Testis (tissue), 5 donors: ENCODE measurements at places on chromosomes 1 and 21.

- no peaks in the 10 kb centered on the region for H3K27me3 ChIP-seq
- no peak for DNase-seq
- no peak overlapping the region for H3K4me3 ChIP-seq
- H3K27ac ChIP-seq: no peak overlapping the region
- no peaks in the 10 kb centered on the region for H3K4me1 ChIP-seq
Measured at GRCh38 chr1:176515310-176515709, 52.3 kb downstream of the PAPPA2 start.

GRCh38 chr1:76784502-76784901 lies 82.8 kb upstream of the ST6GALNAC5 start:
- no peaks in the 10 kb centered on the region for H3K36me3 ChIP-seq
- H3K27ac ChIP-seq: no peak overlapping the region
- H3K4me3 ChIP-seq: no peak overlapping the region

GRCh38 chr21:33861125-33861524 lies 54.5 kb downstream of the ATP5PO start:
- H3K4me1 ChIP-seq: peaks cover 4% of the 10 kb centered on the region
- no peak for DNase-seq
- no peaks in the 10 kb centered on the region for H3K27me3 ChIP-seq
- H3K36me3 ChIP-seq: no peaks in the 10 kb centered on the region
- no peak overlapping the region for H3K27ac ChIP-seq
- H3K4me3 ChIP-seq: no peak overlapping the region

DNA sequence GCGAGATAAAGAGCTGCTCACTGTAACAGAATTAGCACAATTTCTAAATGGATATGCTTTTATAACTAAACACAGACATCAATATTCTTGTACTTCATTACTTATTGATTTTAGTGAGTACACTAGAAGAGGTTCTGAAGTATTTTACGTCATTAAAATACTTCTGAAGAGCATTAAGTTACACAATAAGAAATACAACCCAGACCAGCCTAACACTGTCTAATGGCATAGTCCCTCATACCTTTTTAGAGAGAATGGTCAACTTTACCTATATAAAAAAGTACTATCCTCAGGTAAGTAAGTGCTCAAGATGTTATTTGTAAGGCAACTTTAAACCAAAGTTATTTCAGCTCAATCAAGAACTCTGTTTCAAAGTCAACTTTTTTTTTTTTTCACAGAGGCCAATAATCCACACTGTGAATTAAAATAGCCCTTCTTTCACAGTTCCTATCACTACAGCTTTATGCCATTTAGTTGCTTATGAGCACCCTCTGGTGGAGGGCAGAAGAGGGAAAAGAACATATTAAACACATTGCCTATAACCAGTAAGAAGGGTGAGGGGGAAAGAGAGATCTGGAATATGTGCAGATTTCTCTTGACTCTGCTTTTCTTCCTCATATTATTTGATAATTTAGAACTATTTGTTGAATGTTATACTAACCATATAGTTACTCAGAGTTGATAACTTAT lies 182.1 kb upstream of the DMRTA2 start:
- H3K4me1 ChIP-seq: no peaks in the 10 kb centered on the region
- no peaks in the 10 kb centered on the region for H3K27me3 ChIP-seq
- H3K4me3 ChIP-seq: no peak overlapping the region
- H3K27ac ChIP-seq: no peak overlapping the region
